ENCODE measurements at places on chromosomes 6 and 20.

- DNase-seq, result peak; percentile 32
Measured at GRCh38 chr6:136967876-136968752, 46.0 kb downstream of the SLC35D3 start.

DNA sequence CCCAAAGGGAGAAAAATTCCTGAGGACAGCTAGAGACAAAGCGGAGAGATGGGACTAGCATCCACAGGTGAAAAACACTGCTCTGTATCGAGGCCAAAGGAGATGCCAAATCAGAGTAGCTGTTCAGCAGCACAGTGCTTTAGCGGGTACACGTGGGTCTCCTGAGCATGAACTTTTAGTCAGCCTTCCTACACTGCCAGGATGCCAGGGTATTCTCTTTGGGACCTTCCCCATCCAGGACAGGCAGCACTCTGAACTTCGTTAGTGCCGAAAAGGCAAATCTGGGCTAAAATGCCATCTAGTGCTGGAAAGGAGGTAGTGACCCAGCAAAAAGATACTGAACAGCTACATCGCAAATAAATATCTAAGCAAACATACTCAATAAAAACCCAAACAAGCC, 64.9 kb downstream of the C6orf58 start:
- DNase-seq, result no peak

- DNase-seq, result no peak
Measured at GRCh38 chr20:17377231-17377630, 150.4 kb downstream of the PCSK2 start.

- no peak for DNase-seq
Measured at GRCh38 chr6:90285042-90285481, 11.6 kb downstream of the BACH2 start.

- DNase-seq, result no peak
Measured at GRCh38 chr20:21325296-21325695, 22.2 kb downstream of the XRN2 start.

DNA sequence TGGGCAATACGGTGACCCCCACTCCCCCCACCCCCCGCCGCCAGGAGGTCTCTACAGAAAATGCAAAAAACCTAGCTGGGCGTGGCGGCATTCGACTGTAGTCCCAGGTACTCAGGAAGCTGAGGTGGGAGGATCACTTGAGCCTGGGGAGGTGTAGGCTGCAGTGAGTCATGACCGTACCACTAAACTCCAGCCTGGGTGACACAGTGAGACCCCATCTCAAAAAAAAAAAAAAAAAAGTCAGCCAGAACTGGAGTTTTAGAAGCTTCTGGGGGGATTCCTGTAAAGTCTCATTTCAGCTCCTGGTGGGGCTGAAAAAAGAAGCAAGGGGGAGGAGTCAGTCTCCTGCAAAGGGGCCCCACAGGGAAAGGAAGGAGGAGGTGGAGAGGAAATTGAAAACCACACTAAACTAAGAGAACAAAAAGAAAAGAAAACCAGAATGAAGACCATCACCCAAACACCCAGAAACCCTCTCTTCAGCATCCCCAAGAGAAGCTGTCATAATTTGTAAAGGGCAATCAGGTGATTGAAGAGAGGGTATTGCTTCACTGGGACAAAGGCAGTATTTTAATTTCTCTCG, 50.4 kb downstream of the NOL4L start:
- DNase-seq, result peak; percentile 24

DNA sequence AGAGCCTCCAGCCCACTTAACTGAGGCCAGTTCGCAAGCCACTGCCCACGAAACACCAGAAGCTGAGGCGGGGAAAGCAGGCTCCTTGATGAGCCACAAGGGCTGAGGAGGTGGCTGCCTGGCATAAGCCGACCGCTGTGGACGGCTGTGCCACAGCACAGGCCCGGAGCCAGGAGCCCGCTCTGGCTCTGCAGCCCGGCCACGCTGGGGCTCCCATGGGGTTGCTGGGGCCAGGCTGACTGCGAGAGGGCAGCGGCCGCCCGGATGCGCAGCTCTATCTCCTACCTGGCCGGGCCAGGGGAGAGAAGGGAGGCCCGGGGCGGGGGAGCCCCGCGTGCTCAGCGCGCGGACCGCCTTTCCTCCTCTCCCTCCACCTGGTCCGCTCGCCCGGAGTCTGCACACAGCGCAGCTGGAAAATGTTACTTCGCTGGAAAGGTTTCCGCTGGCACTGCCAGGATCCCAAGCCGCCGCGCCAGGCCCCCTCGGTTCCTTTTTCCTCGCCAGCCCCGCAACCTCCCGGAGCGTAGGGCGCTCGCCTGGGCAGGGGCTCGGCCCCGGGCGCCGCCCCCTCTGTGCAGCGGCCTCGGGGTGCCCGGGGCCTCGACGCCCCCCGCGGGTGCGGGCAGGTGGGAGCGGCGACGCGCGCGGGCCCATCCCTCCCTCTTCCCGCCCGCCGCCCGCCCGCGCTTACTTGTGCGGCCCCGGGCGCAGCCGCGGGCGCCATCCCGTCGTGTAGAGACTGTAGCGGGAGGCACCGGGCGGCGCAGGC, 657 bp downstream of the EMILIN3 start:
- no peak for DNase-seq

DNA sequence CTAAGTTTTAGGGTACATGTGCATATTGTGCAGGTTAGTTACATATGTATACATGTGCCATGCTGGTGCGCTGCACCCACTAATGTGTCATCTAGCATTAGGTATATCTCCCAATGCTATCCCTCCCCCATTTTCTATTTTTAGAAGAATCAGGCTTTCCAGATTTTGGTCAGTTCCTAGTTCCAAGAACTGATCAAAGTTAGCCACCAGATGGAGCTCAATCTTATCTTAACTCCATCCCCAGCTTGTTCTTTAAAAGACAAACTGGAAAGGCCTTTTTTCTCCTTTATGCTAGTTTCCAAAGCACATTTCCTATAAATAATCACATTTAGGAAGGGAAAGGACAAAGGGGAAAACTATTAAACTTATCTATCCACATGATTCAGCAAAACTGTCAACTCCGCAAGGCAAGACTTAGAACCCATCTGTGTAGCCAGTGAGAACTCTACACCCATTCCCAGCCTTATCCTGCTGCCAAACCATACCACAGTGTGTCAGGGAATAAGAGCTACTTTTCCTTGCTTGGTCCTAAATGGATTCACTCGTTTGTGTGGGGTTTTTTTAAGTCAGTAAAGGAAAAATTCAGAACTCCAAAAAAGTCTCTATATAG, 22.8 kb upstream of the KHDC1 start:
- DNase-seq, result no peak

DNA sequence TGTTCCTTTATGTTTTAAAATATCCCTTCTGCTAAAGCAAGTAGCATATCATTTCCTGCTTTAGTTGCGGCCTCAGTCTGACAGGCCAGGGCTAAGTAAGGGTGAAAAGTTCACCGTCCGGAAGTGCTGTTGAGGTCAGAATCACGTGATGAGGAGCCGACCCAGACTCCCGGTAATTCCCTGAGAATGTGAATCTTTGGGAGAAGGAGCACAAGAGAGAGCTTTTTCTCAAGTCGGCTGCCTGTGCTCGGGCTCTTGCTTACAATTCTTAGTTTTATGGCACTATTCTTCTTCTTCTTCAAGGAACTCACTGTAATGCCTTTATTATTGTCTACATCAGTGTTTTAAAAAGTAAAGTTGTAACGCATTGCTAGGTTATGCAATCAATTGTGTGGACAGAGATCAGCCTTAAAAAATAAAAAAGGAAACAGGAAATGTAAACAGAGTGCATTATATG, 309.3 kb downstream of the PRL start:
- DNase-seq, result no peak

- DNase-seq, result no peak
Measured at GRCh38 chr6:110528930-110529325, 52.5 kb upstream of the SLC22A16 start.

- no peak for DNase-seq
Measured at GRCh38 chr6:167979436-167980139, 17.9 kb upstream of the KIF25 start.

DNA sequence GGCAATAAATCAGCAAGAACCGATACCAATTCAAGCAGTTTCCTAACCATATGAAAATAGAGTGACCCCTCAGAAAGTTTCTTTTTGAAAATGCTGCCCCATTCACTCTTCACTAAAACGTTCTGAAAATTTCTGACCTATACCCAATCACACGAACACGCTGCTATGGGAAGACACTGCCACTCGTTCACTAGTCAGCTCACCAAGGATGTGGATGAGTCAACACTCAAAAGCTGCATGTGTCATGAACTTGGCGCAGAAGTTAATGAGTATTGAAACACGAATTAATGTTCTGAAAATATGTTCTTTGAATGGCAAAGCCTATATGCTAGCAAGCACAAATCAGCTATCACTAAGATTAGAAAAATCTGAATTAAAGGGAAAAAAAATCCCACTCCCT, 84.2 kb downstream of the PREP start:
- no peak for DNase-seq

GRCh38 chr6:102026649-102027048, 633.1 kb downstream of the GRIK2 start:
- DNase-seq, result no peak

DNA sequence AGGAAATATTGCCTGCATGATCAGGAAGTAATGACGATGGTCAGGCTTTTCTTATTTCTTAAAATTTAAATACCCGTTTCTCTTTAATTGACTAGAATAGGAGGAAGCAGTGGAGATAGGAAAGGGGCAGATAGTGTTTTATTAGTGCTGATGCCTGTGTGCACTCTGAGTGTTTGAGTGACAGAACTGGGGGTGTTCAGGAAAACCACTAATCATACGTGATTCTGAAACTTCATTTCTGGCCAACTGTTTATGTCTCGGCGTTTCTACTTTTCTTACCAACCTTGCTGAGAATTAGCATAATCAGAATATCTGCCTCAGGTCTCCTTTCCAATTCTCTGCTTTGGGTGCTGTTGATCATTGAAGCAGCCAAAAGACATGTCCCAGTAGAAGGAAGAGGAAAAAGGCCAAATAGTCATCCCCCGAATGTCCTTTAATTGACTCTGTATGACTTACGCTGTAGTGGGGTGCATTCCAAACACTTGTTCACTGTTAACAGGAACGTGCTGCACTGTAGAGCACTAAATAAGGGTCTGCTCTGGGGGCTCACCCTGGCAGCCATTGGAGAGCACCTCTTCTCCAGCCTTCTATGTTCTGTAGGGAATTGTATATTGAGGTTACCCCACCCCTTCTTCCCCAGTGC, 152.9 kb downstream of the JARID2 start:
- no peak for DNase-seq

DNA sequence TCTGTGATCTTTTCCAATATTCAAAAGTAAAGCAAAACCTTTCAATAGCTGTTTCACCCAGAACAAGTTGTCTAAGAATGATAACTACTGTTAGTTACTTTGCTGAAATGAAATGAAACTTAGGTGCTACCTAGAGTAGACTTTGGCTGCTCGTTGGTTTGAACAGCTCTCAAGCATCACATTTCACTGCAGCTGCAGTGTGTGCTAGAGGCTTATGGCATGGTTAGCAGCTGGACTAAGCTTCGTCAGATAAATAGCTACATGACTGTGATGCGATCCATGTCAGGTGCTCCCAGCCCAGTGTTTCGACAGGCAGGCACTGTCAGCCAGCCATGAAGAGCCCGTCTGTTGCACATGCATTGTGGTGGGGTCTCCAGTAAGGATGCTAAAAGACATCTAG, 201.1 kb downstream of the TFAP2B start:
- DNase-seq, result no peak

GRCh38 chr6:161327360-161327953, 53.6 kb upstream of the AGPAT4 start:
- DNase-seq, result no peak

DNA sequence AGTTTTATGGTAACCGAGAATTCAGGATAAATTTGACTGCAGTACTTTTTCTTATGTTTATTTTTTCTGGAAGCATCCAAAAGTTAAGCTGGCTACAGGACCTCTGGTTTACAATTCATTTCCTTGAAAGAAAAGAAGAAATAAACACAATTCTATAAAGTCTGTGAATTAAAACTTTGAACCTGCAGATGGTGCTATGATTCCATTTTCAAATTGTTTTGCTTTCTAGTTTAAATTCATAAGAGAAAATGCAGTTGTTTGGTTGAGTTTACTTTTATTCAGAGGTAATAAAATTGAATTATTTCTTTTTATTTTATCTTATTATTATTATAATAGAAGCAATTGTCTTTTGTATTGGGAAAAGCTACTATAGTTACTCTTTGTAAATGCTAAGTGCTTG, 1.8 kb upstream of the VIP start:
- no peak for DNase-seq

DNA sequence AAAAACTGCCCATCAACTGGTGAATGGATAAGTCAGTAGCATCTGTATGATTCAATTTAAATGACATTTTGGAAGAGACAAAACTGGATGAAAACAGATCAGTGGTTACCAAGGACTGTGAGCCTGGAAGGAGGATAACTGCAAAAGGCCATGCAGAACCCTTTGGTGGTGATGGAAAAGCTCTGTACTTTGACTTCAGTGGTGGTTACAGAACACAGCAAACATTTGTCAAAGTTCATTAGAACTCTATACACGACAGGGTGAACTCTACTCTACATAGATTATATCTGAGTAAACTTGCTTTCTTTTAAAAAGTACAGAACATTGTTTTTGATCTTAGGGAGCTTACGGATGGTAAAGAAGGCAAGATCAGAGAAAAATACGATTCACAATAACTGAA, 111.9 kb upstream of the HTR1E start:
- DNase-seq, result no peak

DNA sequence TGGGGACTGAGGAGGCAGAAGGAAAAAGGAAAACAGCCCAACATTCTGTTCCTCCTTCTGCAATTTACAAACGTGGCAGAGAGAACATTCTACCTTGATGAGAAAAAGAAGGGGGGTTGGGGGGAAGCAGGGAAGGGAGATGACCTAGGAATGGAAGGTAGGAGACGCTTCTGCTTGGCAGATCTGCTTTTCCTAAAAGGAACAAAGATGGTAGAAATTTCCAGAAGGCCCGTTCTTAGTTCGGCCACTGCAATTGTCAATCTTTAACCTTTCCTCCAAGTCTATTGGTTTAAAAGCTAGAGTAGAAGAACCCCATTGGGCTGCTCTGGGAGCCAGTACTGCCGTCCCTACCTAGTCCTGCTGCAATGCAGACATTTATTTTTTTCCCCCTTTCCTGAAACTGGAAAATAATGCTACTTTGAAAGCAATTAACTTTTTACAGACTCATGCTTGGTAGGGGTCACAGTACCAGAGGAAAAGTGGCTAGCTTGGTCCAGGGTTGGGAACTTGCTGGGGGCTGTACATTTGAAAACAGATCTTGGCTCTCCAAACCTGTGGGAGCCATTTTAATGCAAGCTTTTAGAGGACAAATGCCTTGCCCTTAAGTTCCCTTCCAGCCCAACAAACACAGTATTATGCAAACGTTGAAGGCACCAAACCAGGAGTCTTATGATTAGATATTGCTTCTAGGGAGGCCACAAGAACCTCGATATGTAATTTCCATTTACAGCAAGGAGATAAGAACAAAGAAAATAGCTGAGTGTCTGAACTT, 2.6 kb downstream of the ZMYND8 start:
- DNase-seq, result no peak

GRCh38 chr20:63051186-63051860, 44.6 kb upstream of the BHLHE23 start:
- no peak for DNase-seq

DNA sequence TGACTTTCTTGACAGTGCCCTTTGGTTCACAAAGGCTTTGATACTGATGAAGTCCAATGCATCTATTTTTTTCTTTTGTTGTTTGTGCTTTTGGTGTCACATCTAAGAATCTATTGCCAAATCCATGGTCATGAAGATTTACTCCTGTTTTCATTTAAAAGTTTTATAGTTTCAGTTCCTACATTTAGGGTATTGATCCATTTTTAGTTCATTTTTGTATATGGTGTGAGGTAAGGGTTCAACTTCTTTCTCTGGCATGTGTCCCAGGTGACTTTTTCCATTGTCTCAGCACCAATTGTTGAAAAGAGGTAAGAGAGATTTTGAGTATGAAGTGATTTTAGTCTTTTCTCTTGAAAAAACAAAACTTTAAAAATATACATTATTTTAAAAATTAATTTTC, 260.6 kb downstream of the GMPR start:
- no peak for DNase-seq
